Right lung (tissue), 10 donors: ENCODE measurements at places on chromosomes 7 and 10.

DNA sequence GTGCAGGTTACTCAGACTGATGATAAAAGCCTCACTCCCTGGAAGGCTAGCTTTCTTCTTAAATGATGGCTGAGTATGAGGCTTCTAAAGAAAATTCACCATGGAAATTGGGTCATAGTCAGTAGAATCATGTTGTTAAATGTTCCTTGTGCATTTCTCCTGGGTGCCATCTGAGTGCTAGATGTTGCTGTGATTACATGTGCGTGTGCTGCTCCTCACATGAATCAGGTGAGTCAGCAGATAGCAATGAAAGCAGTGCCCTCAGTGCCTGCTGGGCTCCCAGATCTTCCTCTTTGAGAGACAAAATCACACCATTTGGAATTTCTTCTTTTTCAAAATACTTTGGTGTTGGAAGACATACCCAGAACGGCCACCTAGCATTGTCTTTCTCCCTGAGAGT lies 331.7 kb downstream of the XPNPEP1 start:
- DNase-seq = no peak

DNA sequence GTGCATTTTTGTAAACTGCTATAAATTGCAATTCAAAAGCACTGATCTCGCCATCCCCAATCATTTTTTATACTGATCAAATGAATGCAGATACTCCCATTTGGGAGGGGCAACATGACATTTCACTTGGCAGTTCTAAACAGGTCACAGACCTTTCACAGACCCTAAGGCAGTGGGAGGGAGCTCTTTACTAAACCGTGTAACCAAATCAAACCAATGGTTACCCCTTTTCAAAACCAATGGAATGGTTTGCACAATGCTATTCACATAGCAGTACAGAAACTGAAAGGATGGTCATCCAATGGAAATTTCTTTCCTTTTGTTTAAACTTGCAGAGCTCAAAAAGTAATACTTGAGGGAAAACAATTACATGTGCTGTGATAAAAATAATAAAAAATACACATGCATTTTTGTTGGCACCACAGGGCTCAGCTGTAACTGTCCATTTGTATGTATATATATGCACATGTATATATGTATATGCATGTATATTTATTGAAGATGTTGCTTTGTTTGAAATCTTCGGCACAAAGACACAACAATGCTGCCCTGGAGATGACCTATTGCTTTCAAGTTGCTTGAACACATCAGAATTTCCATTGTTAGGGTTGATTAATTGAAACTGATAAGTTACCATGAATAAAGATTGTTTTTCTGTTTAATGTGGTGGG lies 14.0 kb downstream of the PTF1A start:
- no peak for DNase-seq

- peak; percentile 20 for DNase-seq
Observed at GRCh38 chr7:4775848-4776623, 613 bp downstream of the AP5Z1 start.

GRCh38 chr7:133698127-133698526 lies 429.0 kb upstream of the LRGUK start:
- no peak for DNase-seq

DNA sequence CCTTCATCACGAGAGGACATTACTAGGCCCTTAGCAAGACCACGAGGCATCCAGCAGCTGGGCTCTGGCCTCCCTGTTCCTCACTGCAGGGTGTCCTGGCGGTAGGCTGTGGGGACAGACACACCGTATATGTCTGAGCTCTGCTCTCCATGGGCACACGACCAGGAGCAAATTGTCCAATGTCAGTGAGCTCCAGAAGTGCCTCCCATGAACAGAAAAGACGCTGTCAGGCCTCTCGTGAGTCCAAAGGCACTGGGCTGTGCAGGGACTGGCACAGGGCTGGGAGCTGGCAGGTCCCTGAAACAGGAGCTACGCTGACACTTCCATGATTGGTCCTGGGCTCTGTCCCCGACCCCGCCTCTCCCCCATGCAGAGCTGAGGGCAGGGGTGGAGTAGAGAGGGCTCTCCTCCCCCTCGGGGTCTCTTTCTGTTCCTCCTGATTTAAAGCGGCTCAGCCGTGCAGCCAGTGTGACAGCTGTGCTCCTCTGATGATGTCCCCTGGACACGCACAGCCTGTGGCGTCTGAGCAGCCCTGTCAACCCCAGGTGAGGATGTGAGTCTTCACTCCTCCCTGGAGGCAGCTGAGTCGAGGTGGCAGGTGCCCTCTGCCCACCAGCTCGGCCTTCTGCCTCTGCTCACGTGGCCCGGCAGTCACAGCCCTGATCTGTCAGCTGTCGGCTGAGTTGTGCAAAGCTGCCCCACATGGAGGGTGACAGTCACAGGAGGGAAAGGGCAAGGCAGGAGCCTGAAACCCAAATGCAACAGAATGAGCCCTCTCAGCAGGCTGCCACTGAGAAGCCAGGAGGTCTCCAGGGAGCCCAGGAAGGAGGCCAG lies 13.0 kb downstream of the ANTXRL start:
- no peak for DNase-seq

DNA sequence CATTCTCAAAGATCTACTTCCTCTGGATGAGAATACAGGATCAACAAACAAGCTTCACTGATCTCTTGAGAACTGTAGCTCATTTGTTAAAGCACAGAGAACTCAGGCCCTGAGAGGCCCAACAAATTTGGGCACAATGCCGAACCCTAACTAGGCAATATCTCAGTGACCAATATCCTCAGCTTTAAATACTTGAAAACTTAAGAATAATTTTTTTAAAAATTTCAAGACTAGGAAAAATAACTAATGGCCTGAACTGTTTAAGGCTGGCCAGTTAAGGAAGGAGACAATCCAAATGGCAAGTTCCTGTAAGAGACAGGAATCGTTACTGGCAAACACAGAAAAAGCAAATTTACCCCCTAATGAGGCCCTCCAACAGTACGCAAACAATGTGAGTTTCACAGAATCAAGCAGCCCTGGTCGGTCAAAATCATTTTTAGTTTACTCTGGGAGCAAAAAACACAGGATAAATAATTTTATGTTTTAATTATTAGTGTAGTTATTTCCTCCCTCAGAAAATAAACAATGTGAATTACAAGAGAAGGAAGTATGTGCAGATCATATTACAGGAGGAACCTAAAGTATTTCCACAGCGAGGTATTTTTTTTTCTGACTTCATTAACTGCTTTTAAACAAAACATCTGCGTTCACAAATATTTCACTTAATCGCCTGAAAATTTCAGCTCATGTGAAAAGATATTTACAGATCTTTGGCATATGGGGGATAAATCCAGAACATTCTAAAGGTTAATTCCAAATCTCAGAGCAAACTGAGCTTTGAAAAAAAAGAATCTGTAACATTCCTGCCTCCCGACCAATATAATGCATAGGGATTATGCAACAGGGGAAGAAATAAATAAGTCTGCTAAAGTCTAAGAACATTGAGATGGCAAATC lies 39.5 kb downstream of the NT5C2 start:
- DNase-seq = peak; percentile 73
